Cardiac muscle cell (in vitro differentiated cells and primary cell): ENCODE measurements at places on chromosomes 16 and 17. TPM values are rescaled to one million over a fixed set of nuclear protein-coding genes. Genes with fewer than 3 reads are reported as not detected.
A peak's percentile ranks its signal among the peaks of the same experiment; 100 is the strongest.

The PCGF2 gene
- total RNA-seq = 14.4 and 21.7 TPM in 2 replicates

The CORO6 gene
- 127 and 243 TPM in 2 replicates for total RNA-seq

- peak overlapping the region; percentile 65 for H3K27ac ChIP-seq
- no peaks in the 10 kb centered on the region for H3K27me3 ChIP-seq
- H3K4me1 ChIP-seq = peaks cover 25% of the 10 kb centered on the region
Observed at GRCh38 chr16:56265184-56265583, 73.9 kb downstream of the GNAO1 start.

- H3K4me1 ChIP-seq = peaks cover 73% of the 10 kb centered on the region
- peak; percentile 93 for DNase-seq
- H3K36me3 ChIP-seq = no peaks in the 10 kb centered on the region
- H3K27me3 ChIP-seq = no peaks in the 10 kb centered on the region
Observed at GRCh38 chr16:88770461-88771293, 14.3 kb downstream of the PIEZO1 start.

- no peaks in the 10 kb centered on the region for H3K36me3 ChIP-seq
- DNase-seq = peak; percentile 39
- H3K27me3 ChIP-seq = no peaks in the 10 kb centered on the region
- H3K27ac ChIP-seq = no peak overlapping the region
- peaks cover 5% of the 10 kb centered on the region for H3K4me1 ChIP-seq
Observed at GRCh38 chr16:23952128-23952970, 116.6 kb downstream of the PRKCB start.

DNA sequence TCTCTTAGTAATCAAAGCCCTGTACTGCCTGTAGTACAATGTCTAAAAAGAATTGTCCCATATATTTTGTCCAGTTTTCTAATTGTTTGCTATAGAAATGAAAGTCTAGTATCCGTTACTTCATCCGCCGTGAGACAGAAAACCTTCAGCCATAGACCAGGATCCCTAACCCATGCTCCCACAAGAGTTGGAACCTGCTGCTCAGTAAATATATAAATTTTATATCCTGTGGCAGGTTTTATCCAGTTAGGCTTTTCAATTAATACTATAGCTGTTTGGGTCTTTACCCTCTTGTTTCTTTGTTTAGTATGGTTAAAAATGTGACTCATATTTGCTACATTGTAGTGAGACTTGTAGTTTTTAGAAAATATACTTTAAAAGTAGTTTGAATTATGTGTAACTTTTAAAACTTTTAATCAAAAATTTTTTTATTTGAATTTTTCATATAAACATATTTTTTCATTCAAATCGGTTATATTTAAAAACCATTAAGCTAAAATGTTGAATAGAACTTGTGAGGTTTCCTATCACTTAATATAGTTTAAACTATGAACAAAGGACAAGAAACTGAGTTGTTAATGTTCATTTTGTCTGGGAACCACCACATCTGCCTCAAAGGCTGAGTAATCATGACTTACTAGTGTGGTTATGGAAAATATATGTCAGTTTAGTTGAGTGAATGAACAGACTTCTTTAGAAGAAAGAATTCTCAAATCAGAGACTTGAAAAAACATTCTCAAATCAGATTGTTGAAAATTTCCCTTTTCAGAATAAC, 54.8 kb downstream of the VMP1 start:
- no peak overlapping the region for H3K4me3 ChIP-seq
- peaks cover 6% of the 10 kb centered on the region for H3K36me3 ChIP-seq
- DNase-seq = no peak
- peak overlapping the region; percentile 92 for H3K27ac ChIP-seq
- H3K4me1 ChIP-seq = peaks cover 18% of the 10 kb centered on the region

DNA sequence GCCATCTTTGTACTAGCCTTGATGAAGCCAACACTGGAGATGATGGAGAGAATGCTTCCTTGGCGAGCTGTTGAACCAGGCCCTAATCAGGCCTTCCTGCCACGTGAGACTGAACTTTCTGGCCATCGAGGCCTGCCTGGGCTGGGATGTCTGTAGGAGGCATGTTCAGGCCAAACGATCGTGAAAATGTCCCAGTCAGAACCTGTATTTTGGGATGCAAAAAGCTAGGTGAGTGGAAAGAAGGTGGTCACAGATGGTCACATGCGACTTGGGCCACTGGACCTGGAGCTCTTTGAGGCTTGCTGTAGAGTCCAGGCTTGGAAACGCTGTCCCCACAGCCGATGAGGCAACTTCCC, 12.9 kb downstream of the KNOP1 start:
- no peak overlapping the region for H3K27ac ChIP-seq
- no peaks in the 10 kb centered on the region for H3K27me3 ChIP-seq
- H3K36me3 ChIP-seq = peaks cover 10% of the 10 kb centered on the region
